ENCODE measurements at places on chromosomes 2 and 18.
A peak's percentile ranks its signal among the peaks of the same experiment; 100 is the strongest.

- DNase-seq = no peak
These were observed 74.7 kb downstream of the CD28 start for GRCh38 chr2:203781151-203781550.

GRCh38 chr2:113138428-113139322, 11.3 kb downstream of the IL1RN start:
- DNase-seq = peak; percentile 82

DNA sequence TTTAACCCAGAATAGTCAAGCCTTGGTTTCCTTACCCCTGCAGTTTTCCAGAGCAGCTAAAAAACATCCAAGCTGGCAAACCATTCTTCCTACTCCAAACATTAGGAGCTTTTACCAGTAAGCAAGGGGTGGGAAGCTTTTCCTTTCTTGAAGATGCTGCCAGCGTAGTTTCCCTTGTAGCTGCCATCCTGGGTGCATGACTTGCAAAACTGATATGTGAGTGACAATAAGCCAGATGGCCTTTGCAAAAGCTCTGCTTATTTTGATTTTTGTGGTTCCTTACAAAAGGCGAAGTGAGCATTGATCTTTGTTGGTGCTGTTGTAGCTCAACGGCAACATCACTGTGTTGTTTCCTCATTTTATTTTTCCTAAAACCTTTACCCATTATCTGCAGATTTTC, 138.8 kb downstream of the WDSUB1 start:
- DNase-seq = no peak

- DNase-seq = no peak
These were observed 36.5 kb upstream of the PTPN4 start for GRCh38 chr2:119723186-119723585.

DNA sequence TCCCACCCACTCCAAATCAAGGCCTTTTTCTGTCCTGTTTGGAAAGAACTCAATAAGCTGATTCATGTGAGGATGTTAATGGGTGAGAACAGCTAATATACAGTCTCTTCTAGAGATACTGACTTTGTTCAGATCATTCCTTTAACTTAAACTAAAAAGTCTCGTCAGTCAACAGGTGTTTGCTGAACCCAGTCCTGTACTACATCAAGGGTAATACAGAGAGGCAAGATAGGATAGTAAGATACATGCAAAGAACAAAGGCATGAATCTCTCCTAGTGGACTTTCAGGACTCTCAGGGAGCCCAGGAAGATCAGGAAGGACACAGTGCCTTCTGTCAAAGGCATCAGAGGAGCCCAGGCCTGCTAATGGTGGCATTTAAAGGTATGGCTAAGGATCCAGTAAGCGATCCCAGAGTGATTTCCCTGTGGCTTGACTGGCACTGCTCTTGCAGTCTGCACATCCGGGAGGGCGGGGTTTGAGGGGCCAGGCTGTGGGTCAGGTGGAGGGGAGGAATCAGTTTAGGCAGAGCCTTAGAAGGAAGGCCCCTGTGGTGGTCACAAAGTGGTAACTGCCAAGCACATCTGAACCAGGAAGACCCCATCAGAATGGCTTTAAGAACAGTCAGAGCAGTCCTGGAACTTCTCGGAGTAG, 54.0 kb downstream of the EPAS1 start:
- peak; percentile 71 for DNase-seq

GRCh38 chr2:167380094-167380493, 491.8 kb downstream of the XIRP2 start:
- DNase-seq = no peak

DNA sequence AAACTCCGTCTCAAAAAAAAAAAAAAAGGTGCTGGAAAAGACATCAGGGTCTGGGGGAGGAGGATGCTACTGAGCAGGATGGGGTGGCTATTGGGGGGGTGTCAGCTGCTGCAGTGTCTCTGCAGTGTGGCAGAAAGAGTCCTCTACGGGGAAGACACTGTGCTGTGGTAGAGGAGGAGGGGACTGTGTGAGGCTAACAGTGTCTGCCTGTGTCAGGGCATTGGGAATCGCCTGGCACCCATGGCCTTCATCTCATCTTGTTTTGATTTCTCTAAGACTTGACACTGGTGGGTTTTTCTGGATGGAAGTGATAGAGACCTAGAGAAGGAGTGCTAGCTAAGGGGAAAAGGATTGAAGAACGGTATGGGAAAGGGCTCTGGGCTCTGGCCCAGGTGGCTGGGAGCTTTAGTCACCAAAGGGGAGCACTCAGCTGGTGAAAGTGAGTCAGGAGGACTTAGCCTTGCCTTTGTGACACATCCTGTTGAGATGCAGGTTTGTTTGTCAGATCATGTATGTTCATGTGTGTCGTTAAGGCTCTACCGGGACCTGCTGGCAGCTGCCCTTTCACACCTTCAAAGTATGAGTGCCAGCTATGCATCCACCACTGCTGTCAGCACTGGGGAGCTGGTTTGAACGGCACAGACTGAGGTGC, 58.0 kb downstream of the FARP2 start:
- no peak for DNase-seq

- no peak for DNase-seq
These were observed 64.4 kb upstream of the SPAG16 start for GRCh38 chr2:213219816-213220215.

GRCh38 chr2:64166637-64167420, 22.6 kb upstream of the PELI1 start:
- no peak for DNase-seq

DNA sequence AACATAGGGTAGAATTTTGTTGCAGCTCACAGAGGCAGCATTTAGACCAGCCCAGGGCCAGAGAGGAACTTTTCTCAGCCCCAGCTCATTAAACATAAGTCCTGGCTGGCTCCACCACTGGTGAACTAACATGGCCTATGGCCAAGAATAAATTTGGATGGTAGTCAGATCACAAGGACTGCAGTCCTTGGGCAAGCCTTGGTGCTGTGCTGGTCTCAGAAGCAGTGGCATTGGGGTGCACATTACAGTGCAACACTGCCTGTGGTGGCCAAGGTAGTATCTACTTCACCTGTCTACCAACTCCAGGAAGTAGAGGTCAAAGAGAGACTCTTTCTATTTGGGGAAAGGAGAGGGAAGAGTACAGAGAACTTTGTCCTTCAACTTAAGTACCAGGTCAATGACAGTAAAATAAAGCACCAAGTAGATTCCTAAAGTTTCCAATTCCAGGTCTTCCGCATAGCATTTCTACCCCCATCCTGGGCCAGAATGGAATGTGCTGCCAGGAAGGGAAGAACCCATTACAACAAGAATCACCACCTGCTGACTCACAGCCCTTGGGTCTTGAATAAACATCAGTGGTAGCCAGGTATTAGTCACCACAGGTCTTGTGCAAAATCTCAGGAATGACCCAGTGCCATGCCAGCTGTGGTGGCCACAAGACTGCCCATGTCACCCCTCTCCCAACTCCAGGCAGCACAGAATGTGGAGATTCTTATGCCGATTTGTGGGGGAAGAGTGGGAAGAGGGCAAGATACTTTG, 155.4 kb upstream of the FSIP2 start:
- no peak for DNase-seq

DNA sequence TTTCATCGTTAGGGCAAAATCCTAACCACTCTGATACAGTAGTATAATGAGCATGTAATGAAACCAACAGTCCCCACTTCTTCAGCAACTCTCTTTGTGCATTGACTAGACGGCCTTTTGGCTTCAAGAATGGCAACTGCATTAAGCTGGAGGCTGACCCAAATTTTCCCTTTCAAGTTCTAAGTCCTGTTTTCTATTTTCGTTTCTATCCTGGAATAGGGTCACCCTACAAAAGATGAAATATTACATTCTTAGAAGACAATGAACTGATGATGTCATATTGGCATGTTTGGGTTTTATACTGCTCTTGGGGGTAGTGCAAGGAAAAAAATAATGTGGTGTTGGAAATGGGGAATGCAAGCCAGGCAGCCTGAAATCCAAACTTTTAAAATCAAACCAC, 254.4 kb downstream of the ETAA1 start:
- DNase-seq = no peak

- no peak for DNase-seq
These were observed 599.4 kb downstream of the RNF144A start for GRCh38 chr2:7516484-7517063.

GRCh38 chr2:149167001-149167780, 128.7 kb downstream of the LYPD6B start:
- peak; percentile 70 for DNase-seq

- no peak for DNase-seq
These were observed 7.7 kb upstream of the PXDN start for GRCh38 chr2:1751767-1752725.

DNA sequence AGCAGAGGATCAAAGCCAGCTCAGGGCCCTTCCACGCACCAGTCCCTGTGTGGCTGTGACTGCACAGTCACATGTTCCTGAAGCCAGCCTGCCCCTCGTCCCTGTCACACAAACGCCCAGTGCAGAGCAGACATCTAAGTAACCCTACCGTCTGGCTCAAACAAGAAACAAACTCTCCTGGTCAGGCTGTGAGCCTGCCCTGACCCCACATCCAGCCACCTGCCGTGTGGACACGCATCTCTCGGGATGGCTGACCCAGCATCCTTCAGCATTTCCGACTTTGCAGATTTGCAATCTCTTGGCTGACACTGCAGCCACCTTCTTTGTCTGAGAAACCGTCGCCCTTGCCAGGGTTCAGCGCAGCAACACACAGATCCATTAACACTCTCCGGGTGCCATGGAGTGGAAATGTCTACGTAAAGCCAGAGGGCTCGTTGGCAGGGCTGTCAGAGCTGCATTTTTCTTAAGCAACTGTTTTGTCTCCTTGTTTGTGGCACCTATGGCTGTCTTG, 82.3 kb upstream of the ASAP2 start:
- DNase-seq = no peak

GRCh38 chr2:205682971-205683501, 735 bp downstream of the NRP2 start:
- DNase-seq = no peak

- DNase-seq = no peak
These were observed 16.3 kb downstream of the CNDP2 start for GRCh38 chr18:74512321-74513053.

- DNase-seq = no peak
These were observed 71.2 kb downstream of the CTAGE1 start for GRCh38 chr18:22346401-22346952.

DNA sequence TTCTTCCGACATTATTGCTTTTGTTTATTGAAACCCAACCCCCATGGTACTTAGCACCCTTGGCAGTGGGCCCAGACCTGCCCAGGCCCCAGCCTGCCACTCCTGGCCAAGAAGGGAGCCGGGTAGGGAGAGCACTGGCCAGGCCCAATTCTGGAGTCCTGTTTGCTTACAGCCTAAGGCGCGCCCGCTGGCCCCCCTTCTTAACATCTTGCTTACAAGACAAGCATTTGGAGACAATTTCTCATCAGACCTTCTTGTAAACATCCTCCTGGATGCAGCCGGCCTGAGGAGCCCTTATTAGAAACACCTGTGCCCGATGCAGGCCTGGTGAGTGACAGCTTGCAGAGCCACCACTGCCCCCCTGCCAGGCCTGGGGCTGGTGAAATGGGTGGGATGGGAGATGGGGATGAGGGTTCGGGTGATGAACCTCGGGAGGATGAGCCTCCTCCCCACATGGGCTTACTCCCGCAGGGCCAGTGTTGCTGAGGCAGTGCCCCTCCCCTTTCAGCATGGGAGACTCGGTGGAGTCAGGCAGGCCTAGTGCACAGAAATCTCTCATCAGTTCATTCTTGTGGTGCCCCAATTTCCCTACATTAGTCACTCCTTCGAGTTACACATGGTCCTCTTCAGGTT, 217.5 kb downstream of the CYP26B1 start:
- DNase-seq = peak; percentile 13

DNA sequence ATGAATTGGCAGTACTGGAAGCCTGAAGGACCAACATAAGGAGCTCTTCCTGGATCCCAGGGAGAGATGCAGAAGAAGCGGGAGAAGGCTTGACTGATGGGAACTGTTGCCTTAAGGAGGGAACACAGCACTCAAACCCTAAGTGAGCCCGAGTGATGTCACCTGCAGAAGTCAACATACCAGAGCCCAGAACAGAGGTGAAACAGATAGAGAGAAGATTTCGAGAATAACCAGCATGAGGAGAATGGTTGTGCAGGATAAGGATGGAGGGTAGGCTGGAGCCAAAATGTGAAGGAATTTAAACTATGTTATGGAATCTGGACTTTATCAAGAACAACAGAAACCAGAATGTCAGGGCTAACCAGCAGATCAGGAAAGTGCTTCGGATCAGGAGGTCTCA, 463.1 kb upstream of the DDX18 start:
- no peak for DNase-seq

DNA sequence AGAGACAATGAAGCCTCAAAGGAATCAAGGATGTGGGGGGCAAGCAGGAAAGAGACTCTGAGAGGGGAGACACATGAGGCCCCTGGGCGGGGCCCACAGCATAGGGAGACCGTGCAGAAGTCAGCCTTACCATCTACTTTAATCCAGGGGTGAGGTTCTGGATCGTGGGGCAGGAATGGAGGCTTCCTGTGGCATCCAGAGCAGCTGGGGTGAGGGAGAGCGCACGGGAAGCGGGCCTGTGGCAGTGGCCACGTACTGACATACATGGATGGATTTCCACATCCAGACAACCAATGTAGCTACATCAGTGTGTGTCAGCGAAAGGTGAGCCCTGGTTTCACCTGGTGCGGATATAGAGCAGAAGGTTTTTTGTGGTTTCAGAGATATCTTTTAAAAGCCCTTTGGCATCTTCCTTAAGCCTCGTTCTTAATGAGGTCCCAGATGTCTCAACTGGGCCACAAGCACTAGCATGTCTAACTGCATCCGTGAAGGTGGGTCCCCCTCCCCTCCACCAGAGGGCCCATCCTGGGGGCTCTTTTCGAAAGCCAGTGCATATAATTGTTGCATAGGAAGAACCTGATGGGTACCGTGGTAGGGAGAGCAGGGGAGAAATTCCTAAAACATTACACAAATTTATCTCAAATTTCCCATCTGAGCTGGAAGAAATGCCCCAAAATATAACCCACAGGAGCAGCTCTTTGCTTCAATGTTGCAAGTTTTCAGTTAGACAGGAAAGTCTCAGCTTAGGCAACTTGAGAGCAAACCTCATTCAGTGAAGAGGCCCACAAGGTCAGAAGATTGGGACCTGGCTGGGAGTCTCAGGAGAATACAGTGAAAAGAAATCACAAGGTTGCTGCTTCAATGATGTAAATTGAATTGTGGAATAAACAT, 90.9 kb downstream of the SP3 start:
- no peak for DNase-seq
